ENCODE measurements at places on chromosomes 6 and 20.

GRCh38 chr20:37958856-37959520, 56.1 kb downstream of the VSTM2L start:
- no peak for DNase-seq

DNA sequence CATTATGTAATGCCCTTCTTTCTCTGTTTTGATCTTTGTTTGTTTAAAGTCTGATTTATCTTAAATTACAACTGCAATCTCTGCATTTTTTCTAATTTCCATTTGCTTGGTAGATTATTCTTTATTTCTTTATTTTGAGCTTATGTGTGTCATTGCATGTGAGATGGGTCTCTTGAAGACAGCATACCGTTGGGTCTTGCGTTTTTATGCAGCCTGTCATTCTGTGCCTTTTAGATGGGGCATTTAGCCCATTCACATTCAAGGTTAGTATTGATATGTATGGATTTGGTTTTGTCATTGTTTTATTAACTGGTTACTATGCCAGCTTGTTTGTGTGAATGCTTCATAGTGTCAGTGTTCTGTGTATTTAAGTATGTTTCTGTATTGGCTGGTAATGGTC, 84.9 kb upstream of the HMGCLL1 start:
- DNase-seq: no peak

GRCh38 chr6:113642714-113643406, 214.3 kb upstream of the MARCKS start:
- no peak for DNase-seq

- no peak for DNase-seq
Measured at GRCh38 chr6:139371421-139372203, 2.8 kb downstream of the CITED2 start.

- no peak for DNase-seq
Measured at GRCh38 chr6:79526897-79527296, 10.3 kb downstream of the LCA5 start.

GRCh38 chr6:84560436-84561390, 203.7 kb downstream of the TBX18 start:
- DNase-seq: no peak

DNA sequence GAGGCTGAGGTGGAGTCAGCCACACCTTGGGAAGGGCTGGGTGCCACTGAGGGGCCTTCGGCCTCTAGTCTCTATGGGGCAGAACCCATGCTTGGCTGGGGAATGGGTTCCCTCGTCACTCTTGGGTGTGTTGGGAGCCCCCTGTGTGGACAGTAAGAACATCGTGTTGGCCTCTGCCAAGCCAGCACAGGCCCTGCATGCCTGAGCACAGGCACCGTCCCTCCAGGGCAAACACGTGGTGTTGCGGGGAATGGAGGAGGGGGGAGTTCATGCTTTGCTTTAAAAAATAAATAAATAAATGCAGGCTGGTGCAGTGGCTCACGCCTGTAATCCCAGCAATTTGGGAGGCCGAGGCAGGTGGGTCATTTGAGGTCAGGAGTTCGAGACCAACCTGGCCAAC, 63.0 kb downstream of the EZR start:
- peak; percentile 62 for DNase-seq

- no peak for DNase-seq
Measured at GRCh38 chr6:29509711-29510110, 22.0 kb upstream of the MAS1L start.

- DNase-seq: peak; percentile 1
Measured at GRCh38 chr6:96542702-96543101, 20.2 kb upstream of the FHL5 start.

- no peak for DNase-seq
Measured at GRCh38 chr6:1395941-1396908, 6.8 kb downstream of the FOXF2 start.

GRCh38 chr20:13017235-13017634, 8.5 kb downstream of the SPTLC3 start:
- peak; percentile 30 for DNase-seq

DNA sequence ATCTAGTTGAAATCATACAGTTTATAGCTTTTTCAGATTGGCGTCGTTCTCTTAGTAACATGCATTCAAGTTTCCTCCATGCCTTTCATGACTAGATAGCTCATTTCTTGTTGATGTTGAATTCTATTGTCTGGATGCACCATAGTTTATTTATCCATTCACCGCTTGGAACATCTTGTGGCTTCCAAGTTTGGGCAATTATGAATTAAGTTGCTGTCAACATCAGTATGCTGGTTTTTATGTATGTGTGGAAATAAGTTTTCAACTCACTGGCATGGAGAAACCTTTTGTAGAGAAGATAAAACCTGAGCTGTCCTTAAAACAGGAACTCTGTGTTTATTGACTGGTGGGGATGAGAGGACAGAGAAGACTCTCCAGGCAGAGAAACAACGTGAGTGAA, 248.0 kb downstream of the CDC5L start:
- DNase-seq: no peak

- DNase-seq: no peak
Measured at GRCh38 chr20:58003525-58003924, 224.9 kb downstream of the ANKRD60 start.

DNA sequence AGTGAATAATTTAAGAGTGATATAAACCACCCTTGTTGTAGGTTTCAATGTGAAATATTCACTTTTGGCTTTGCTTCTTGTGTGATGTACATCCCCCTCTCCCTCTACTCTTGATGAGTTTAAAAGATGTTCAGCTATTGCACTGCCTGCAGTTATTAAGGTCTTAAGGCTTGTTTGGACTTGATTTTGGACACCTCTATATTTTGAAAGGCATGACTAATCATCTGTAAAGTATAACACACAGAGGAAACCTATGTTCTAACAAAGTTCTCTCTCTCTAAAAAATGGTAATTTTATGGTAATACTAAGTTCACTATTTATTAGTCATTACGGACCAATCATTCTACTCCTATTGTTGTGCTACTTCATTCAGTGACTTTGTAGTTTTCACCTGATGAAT, 1719.9 kb downstream of the GRIK2 start:
- peak; percentile 63 for DNase-seq

DNA sequence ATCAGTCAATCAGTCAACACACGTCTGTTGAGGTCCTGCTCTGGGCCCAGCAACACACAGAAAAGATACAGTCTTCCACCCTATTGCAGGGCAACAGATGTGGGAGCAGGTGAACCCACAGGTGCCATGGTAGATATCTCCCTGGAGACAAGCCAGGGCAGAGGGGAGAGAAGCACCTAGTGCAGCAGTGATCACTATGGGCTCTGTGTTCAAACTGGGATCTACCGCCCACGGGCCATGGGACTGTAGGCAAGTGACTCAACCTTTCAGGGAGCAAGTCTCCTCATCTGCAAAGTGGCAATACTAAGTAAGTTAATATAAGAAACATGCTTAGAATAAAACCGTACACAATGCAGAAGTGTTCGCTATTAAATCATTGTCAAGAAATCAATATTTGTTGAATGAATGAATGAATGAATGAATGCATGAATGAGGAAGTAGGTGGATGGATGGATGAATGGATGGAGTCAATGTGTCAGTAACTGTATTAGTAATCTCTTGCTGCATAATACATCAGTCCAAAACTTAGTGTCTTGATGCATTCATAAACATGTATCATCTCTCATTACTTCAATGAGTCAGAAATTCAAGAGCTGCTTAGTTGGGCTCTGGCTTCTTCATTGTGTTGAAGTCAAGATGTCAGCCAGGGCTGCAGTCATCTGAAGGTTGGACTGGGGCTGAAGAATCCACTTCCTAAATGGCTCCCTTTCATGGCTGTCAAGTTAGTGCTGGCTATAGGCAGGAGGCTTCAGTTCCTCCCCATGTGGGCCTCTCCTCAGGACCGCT, 31.9 kb upstream of the NFATC2 start:
- peak; percentile 15 for DNase-seq

GRCh38 chr6:166381733-166382499, 824 bp downstream of the MPC1 start:
- peak; percentile 50 for DNase-seq

Measured in bronchial epithelial cell (primary cell).